Activated CD4-positive, alpha-beta T cell treated with anti-CD3 and anti-CD28 coated beads, Interleukin-2, amount 50 U/mL, for 16 hours (primary cell): ENCODE measurements at places on chromosomes 12 and 14.

- no peak for DNase-seq
These were observed 90.2 kb upstream of the SYT10 start for GRCh38 chr12:33529810-33530209.

- DNase-seq = no peak
These were observed 485.0 kb downstream of the SNAPC1 start for GRCh38 chr14:62247266-62247665.

DNA sequence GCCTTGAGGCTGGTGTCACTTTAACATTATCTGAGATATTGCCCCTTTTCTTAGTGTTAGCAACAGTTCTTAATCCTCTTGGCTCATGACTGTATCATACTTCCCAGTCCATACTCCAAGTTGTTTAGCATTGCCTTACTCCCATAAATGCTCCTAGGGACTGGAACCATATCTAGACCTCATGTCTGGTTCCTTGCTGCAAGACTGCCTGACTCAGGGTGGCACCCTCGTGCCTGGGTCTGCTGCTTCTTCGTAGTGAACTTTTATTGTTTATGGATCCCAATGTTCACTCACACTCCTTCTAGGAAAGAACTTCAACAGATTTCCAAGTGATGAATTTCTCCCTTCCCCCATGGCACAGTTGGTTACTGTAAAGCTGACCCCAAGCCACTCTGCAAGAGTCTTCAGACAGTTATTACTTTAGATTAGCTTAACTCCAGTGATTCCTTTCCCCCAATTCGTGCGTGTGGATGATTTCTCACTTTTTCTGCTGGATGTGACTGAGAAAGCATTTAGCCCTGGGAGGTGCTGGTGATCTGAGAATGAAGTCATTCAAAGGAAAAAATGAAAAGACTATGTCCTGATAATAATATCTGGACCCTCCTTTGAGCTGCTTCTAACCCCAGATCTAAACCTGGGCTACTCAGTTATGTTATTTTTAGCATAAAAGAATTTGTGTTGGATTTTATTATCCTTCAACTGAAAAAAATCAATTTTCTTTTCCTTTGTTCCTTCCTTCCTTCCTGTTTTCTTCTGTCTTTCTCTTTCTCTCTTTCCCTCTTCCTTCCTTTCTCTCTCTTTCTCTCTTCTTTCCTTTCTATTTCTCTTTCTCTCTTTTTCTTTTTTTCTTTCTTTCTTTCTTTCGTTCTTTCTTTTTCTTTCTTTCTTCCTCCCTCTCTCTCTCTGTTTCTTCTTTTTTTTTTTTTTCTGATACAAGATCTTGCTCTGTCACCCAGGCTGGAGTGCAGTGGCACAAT is 47.5 kb upstream of the PPP1R12A start:
- no peak for DNase-seq

GRCh38 chr12:16348435-16349130 is 1.1 kb downstream of the MGST1 start:
- DNase-seq = no peak

GRCh38 chr14:24542346-24542936 is 33.6 kb downstream of the CTSG start:
- DNase-seq = no peak

DNA sequence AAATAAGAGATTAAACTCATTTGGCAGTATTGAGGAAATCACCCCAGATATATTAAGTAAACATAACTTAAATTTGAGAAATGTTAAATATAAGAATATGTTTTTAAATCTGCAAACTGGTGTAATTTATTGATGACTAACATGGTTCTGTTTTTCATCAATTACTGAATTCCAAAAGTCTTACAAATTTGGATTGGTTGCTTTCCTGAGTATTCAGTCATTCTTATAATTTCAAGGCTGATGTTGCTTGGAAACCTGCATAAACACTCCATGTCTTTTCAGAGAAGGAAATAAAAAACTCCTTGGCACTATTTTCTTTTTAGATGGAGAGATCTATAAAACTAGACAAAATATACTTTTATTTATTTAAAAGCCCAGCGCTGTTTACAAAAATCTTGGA is 71.7 kb downstream of the NOVA1 start:
- no peak for DNase-seq

DNA sequence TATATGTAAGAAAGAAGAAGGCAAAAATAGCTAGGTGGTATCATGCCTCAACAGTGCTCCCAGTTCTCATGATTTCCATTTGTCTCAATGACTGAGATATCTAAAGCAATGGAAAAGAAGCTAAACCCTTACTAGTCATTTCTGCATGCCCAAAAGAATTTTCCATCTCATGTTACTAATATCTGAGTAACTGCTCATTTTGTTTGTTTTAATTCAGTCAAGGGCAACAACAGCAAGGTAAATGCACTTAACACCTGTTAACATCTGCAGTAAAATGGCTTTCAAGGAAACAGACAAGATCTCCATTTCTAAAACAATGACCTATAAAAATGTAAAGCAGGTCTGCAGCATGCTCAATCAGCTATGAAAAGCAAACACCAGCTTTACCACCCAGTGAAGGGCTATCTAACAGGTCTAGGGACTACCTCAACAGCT is 19.4 kb upstream of the SELPLG start:
- DNase-seq = no peak

GRCh38 chr12:75269209-75269608 is 59.6 kb upstream of the KCNC2 start:
- DNase-seq = no peak

DNA sequence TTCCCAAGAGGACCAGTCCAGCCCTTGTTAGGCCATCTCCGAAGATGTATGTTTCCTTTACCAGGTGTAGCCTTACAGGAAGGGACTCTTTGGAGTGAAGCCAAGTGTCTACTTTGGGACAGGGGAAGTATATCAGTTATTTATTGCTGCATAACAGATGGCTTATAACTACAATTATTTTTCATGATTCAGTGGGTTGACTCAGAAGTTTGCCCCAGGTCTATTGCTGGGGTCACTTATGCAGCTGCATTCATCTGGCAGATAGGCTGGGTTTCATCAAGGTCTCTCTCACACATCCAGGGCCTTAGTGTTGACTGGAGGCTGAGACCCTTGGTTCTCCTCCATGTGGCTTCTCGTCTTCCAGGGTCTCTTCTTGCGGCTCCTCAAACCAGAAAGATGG is 170.1 kb downstream of the NRXN3 start:
- DNase-seq = no peak

DNA sequence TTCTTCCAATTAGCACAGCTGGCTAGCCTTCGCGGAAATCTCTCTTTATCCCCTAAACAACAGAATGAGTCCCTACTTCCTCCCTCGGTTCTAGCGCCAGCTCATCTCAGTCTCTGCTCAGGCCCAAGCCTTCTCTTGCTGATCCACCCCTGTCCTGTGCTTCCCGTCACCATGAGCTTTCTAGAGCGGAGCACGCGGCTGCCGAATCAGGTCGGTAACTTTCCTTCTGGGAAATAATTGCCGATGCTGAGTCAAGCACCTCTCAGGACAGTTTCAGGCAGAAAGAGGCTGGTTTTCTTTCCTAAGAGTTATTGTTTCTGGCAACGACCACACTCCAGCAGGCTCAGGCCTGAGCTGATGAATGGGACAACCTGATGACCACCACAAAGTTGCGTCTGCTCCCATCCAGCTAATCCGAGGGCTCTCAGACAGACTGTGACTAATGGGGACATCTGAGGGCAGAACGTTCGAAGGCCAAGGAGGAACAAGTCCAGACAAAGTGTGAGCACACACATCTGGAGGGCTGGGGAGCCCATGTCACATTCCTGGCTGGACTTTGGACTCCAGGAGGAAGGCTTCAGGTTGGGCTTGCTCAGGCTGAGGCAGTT is 13.6 kb upstream of the GPR68 start:
- peak; percentile 57 for DNase-seq

DNA sequence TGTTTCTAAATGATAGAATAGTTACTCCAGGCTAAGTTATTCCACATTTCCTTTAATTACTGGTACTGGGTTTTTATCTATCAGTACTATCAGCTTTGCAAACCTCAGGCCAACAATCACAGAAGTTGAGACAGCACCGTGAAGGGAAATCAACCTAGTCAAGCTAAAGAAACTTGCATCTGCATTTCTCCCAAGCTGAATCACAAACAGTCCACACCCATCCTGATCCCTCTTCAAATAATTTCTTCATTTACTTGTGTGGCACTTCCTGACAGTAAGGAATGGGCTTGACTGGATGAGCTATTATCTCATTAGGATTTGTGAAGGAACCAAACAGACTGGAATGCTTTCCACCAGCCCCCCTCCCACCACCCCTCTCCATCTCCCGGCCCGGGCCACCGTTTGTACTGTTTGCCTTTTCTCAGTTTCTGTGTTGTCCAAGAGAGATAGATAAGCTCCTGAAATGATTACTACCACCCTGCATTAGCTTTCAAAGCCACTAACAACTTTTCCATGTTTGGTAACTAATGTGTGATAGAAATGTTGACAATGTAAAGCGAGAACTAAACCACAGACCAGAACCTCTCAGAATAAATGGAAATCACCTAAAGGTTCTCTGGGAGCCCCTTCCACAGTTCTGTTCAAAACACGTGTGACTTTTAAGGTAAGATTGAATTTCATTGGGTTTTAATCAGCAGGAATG is 236.3 kb downstream of the SLC25A21 start:
- no peak for DNase-seq

GRCh38 chr12:70754330-70754741 is 117.1 kb upstream of the PTPRB start:
- no peak for DNase-seq

DNA sequence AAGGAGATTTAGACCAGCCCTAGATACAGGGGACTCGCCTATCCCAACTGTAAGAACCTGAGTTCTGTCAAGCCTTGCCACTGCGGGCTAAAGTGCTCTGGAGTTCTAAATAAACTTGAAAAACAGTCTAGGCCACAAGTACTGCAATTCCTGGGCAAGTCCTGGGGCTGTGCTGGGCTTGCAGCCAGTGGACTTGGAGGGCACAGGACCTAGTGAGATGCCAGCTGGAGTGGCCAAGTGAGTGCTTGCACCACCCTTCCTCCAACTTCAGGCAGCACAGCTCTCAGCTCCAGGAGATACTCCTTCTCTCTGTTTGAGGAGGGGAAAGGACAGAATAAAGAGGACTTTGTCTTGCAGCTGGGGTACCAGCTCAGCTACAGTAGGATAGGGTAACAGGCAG is 307.6 kb upstream of the FBXO33 start:
- no peak for DNase-seq

GRCh38 chr12:28036940-28037339 is 64.4 kb upstream of the PTHLH start:
- no peak for DNase-seq

DNA sequence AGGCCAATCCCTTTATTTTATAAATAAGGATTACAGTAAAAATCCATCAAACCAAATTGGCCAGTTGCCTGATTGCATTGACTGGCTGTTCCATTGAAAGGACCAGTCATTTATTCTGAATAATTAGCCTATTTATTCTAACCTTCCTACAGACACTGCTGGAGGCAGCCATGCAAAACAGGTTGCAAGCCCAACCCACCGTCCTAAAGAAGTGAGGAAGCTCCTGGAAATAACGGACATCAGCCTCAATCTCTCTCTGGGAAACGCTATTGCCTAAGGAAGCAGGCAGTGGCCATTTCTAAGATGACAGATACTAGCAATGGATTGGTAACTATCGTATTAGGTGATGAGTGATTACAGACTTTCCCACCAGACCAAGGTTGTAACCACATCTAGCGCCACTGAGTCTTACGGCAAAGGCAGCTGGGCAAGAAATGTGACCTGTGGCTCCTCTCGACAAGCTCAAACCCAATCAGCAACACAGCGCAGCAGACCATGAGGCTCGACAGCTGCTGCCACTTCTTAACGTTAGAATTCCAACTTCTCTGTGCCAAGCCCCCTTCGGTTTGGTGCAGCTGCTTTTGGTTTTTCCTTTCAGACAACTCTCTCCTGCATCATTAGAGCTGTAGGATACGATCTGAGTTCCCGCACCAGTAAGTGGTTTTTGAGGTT is 134.2 kb downstream of the KCNK10 start:
- DNase-seq = no peak

GRCh38 chr14:76131071-76131965 is 20.4 kb upstream of the GPATCH2L start:
- DNase-seq = no peak

- no peak for DNase-seq
These were observed 1.2 kb downstream of the SSTR1 start for GRCh38 chr14:38208618-38209562.

GRCh38 chr14:58258156-58258555 is 13.5 kb downstream of the PSMA3 start:
- no peak for DNase-seq

GRCh38 chr14:46769292-46769691 is 117.7 kb upstream of the RPL10L start:
- DNase-seq = peak; percentile 60

DNA sequence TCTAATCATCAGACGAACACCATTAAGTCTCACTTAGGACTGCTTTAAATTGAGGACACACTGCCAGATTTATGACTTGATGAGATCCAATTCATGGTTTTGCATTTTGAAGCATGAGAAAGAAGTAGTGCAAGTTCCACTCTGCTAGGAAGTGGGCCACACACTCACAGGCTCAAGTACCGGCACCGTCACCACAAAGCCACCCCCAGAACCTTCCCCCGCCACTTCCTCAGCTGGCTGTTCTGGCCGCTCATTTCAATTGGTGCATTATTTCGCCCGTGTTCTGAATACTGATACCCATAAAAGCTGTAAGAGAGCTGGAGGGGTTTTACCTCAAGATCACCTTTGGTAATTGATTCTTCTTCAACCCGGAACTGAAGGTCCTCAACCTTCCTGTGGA is 70.1 kb downstream of the CLIP1 start:
- no peak for DNase-seq

GRCh38 chr14:22979748-22980392 is 2.5 kb downstream of the AJUBA start:
- DNase-seq = no peak

GRCh38 chr14:100644784-100645183 is 57.6 kb upstream of the BEGAIN start:
- DNase-seq = peak; percentile 21

DNA sequence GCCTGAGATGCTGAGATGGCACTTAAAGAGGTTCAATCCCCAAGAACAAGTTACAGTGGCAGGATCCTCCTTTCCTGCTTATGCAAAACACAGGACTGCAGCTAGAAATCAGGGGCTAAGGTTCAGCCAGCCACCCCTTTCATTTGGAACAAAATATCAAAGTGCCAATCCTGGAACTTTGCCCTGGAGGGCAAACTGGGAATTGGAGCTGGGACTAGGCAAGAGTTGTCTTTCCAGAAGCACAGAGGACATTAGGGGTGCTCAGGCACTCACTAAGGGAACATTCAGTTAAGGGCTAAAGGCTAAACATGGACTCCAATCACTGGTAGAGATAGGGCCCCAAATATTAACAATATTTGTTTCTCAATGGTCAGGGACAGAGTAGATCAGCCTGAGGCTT is 237.2 kb downstream of the EMP1 start:
- DNase-seq = no peak

DNA sequence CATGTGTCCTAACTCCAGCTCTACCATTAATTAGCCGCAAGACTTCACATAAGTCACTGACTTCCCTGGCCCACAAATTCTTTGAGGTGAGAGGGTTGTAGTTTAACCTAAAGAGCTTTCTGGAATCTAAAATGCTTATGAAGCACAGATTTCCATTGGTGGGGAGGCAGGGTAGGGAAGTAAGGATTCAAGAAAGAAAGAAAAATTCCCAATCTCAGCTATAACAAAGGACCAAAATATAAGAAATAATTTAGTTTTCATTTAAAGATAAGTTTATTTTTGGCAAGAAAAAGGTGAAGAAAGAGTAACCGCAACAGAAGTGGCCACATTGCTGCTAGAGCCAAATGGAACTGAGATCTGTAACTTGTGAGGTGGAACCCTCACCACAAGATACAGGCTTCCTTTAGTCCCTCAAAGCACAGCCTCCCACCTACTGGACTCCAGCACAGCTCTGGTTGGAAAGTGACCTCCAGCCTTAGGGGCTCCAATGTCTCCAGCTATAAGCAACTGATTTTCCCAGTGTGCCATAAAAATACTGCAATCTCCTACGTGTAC is 23.6 kb downstream of the DAD1 start:
- peak; percentile 43 for DNase-seq
